ENCODE measurements at places on chromosomes 12 and 14.

DNA sequence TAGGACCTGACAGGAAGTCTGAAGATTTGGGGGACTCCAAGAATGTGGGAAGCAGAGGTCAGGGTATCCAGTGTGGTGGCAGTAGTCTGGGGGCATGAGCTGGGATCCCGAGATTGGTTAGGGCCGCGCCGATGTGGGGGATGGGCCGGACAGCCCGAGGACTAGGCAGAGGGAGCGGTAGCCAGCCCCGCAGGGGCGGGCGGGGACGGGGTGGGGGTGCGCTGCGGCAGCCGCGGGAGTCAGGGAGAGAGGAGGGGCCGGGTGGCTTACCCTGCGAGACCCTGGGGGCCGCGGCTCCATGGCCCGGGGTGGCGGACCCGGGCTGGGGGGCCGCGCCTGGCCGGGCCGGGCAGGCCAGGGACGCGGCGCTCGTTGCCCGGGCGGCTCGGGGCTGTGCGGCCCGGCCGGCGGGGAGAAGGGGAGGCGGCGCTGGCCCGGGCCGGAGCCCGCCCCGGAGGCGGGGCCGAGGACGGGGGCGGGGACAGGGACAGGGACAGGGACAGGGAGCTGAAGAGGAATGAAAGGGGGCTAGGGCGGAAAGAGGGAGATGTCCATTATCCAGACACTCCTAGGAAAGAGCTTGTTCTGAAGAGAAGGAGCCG is 5.6 kb downstream of the ZNF385A start:
- DNase-seq: no peak

- DNase-seq: no peak
Observed at GRCh38 chr12:101901777-101902176, 24.4 kb downstream of the DRAM1 start.

DNA sequence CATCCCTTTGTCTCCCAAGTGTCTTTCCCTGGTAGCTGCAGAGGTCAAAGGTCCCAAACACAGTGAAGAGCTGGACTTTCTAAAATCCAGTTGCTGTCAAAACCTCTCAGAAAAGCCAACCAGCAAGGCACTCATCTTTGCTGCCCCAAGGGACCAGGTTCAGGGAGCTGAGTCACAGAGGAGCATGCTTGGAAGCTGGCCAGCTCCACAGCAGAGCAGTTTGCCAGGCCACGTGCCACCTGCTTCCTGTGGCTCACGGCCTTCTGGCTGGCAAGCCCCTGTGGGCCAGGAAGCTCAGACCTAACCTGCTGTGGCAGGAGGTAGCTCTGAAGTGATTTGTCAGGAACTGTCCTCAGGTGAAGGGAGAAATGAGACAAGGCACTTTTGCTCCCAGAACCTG is 3.6 kb downstream of the ISCU start:
- DNase-seq: peak; percentile 65

GRCh38 chr14:75709207-75709812 is 48.3 kb downstream of the TTLL5 start:
- peak; percentile 61 for DNase-seq

DNA sequence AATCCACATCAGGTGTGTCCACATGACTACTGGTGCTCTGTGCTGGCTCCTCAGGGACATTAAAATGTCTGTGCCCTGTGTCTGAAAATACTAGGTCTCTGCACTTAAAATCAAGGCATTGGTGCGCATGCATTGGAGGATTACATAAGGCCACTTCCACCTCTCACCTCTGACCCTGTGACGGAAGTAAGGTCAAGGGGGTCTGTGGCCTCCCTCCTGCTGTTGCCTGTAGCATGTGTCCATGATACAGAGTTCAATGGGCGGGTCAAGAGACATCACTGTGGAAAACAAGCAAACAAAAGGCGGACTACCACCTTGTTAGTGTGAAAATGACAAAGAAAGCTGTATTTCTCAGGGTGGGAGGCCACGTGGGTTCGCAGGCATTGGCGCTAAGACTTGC is 208.6 kb upstream of the PWP1 start:
- DNase-seq: no peak

DNA sequence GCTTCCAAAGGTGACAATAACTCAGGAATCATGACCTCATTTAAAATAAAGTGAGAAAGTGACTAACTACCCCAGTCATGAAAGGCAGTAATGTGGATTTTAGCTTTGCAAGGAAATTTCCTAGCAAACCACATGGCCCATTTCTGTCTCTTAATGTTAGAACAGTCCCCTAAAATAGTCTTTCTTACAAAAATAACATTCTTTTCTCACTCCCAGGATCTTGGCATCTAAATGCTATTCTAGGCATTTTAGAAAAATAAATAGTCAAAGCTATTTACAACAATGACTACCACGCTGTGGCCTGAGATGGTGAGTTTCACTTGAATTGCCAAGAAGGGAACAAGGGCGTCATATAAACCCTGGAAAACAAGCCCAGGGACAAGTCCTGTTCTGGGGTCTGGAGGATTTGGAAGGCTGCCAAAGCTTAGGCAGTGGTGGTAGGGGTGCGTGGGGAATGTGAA is 101.2 kb upstream of the CCDC175 start:
- no peak for DNase-seq

- DNase-seq: no peak
Observed at GRCh38 chr12:51085757-51086156, 2.4 kb upstream of the CSRNP2 start.

DNA sequence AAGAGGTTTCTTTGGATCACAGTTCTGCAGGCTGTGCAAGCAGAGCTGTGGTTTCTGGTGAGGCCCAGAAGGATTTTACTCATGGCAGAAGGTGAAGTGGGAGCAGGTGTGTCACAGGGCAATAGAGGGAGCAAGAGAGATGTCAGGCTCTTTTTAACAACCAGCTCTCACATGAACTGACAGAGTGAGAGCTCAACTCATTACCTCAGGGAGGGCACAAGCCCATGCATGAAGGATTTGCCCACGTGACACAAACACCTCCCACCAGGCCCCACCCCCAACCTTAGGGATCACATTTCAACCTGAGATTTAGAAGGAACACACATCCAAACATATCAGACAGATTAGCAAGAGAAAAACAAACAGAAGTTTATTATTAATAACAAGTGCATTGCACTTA is 470.4 kb downstream of the GALC start:
- DNase-seq: no peak

GRCh38 chr12:132494294-132495164 is 4.6 kb downstream of the FBRSL1 start:
- DNase-seq: no peak

GRCh38 chr12:96170762-96171161 is 23.4 kb upstream of the ELK3 start:
- DNase-seq: no peak

DNA sequence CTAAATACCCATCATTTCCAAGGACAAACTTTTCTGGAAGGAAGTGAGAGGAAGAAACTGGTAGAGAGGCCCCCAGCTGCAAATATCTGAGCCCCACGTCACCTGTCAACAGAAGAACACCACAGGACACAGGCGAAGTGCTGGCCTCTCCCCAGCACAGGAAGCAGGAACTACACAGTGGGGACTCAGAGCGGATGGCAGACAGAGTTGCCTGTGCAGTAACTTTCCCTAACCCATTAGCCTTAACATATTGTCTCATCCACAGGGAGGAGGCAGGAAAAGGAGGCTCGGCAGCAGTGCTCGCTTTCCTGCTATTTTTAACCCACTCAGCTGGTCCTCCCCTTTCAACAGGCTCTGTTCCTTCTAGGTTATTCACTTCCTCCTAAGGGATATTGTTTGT is 111.5 kb upstream of the TMPO start:
- no peak for DNase-seq

GRCh38 chr12:82832096-82832495 is 145.4 kb downstream of the TMTC2 start:
- no peak for DNase-seq

- no peak for DNase-seq
Observed at GRCh38 chr12:19131025-19131444, 1.5 kb downstream of the PLEKHA5 start.

DNA sequence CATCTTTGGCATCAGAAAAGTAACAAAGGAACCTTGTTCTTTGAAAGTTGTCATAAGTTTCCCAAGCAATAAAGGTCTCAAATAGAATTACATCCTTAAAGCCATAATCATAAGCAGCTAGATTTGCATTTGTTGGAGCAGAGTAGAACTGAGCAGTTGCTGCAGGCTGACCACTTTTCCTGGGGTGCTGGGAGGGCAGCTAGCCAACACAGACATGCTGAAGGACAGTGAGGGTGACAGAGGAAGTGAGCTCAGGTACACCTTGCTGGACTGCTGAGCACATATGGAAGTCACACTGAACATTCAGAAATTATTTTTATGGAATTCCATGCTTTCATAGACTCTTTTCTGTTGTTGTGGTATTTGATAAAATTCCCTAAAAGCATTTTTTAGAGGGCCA is 66.2 kb downstream of the MARK3 start:
- no peak for DNase-seq

DNA sequence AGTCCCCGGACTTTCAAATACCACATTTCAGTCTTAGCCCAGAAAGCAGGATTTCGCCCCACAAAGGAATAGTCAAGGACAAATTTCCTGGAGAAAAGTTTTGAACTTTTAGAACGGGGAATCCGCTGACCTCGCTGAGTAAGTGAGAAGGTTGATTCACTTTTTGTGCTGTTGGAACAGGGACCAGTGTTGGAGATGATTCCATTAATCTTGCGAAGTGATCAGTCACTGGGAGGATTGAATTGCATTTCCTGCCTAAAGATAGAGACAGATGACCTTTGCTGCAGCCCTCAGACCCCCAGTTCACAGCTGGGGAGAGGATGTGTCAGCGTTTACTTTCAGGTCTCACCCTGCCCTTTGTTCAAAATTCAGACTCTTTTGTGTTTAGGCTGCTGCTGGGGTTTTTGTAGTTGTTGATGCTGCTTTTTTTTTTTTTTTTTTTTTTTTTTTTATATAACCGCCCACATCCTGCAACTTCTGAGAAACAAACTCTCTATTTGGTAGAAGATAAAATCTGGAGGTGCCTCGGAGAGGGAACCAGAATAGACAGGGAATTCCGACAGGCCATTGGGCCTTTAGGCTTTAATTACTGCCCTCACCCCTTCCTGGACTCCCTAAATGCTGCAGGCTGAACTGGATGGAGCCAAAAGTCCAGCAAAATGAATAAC is 9.8 kb upstream of the KDM2B start:
- DNase-seq: no peak

All from skeletal muscle cell (primary cell).